ENCODE measurements at places on chromosomes 5 and 9.
A peak's percentile ranks its signal among the peaks of the same experiment; 100 is the strongest.

DNA sequence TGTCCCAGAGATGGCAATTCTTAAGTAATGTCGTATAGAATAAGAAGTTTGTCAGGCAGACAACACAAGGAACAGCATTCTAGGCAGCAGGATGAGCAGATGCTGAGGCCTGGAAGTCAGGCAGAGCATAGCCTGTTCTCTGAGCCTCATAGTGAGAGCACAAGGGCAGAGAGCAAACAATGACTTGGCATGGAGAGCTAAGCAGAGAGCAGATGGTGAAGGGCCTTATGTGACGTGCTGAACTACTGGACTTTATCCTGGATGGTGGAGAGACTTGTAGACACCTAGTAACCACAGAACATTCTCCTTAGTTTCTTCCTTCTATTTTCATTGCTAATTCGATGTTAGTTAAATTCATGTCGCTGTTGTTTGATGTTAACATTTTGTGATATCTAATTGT lies 60.1 kb downstream of the KCTD16 start:
- peak; percentile 91 for DNase-seq

GRCh38 chr5:141654298-141654697 lies 3.1 kb upstream of the FCHSD1 start:
- no peak for DNase-seq

GRCh38 chr9:75930190-75930589 lies 39.7 kb downstream of the PCSK5 start:
- DNase-seq, result no peak

- no peak for DNase-seq
Measured at GRCh38 chr9:125913551-125913950, 166.4 kb downstream of the PBX3 start.

DNA sequence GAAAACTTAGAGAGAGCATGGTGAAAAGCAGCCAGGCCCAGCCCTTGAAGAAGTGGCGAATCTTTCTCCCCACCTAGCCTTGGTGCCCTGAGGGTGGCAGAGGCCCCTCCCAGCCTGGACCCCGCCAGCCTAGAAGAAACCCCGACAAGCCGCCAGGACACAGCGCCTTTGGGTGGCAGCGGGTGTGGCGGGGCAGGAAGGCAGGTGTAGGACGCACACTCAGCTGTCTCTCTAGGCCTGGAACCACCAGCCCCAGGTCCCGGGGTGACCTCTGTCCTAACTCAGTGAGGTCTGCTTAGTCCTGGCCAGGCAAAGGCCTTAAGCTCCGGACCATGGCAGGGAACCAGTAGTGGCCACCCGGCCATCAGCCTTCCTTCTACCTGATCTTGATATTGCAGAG lies 178.3 kb downstream of the BARX1 start:
- no peak for DNase-seq

GRCh38 chr9:27451207-27451797 lies 72.8 kb upstream of the IFNK start:
- no peak for DNase-seq

DNA sequence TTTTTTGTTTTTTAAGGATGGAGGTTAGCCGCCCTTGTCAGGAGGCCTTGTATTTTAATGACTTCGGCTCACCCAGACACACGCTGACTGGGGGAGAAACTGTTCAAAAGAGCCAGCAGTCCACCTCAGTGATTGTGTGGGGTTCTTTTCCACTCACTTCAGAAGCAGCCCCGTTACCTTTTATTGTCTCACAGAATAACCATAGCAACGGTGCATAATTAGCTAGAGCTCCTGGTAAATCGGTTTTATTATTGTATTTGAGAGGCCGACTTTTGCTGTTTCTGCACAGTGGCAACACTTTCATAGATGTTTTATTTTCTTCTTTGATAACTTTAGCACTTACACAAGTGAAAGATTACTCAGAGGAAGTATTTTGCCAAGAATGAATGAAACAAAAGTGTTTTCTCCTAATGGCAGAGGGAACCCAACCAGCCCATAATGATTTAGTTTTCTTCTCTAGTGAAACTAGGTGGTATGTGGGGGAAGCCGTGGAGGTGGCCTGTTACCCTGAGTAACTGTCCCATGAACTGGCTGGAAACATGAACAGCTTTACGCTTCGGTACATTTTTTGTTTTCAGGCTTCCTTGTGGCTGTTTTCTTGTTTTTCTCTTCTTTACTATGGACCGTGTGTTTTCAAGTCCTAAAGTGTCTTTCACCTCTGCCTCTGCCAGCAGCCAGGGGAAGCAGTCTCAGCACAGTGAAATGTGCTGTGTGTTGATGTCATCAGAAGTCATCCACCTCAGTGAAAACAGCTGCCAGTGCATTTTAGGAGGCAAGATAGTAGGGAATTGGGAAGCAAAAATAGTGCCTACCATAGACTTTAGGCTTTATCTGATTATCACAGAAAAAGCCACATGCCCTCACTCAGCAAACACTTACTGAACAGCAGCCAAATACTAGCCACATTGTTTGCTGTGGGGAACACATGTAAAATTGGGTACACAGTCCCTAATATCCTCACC lies 414.7 kb downstream of the KDM4C start:
- no peak for DNase-seq

DNA sequence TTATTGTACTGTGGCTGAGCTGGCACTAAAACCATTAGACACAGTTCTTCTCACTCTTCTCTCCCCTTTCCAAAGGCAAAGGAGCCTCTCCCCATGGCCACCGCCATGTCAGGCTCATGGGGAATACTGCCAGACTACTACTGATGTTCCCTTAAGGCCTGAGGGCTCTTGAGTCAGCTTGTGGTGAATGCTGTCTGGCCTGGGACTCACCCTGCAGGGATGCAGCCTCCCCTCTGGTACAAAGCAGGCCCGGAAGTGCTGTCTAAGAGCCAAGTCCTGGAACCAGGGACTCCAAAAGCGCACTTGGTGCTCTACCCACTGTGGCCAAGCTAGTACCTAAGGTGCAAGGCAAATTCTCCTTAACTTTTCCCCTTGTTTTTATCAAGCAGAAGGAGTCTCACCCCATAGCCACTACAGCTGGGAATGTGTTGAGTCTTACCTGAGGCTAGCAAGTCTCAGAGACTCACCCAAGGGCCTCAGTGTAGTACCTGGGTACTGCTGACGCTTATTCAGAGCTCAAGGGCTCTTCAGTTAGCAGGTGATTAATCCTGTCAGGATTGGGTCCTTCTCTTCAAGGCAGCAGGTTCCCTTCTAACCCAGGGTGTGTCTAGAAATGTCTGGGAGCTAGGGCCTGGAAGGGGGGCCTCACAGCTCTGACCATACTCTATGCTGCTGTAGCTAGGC lies 33.2 kb upstream of the C5orf46 start:
- no peak for DNase-seq

GRCh38 chr5:15526413-15526812 lies 26.4 kb downstream of the FBXL7 start:
- DNase-seq, result no peak

- DNase-seq, result no peak
Measured at GRCh38 chr9:121954477-121955140, 138.5 kb downstream of the TTLL11 start.

DNA sequence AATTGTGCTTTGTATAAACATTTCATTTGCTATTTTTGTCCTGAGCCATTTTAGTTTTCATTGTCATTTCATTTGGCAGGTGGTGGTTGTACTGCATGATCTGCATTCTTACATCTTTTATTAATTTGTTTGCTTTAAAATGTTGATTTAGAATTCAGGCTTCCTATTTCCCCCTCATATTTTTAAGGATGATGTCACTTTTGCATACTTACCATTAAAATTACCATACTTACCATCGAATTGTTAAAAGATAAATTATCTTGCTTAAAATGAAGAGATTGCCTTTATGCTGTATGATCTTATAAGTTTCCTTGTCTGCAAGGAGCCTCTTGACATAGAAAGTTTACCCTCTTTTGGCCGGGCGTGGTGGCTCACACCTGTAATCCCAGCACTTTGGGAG lies 31.1 kb downstream of the DIMT1 start:
- DNase-seq, result no peak

- DNase-seq, result no peak
Measured at GRCh38 chr9:18061856-18062255, 412.1 kb upstream of the ADAMTSL1 start.

- DNase-seq, result no peak
Measured at GRCh38 chr5:15880201-15880600, 299.4 kb downstream of the MARCHF11 start.

- no peak for DNase-seq
Measured at GRCh38 chr5:126456217-126456820, 33.1 kb downstream of the GRAMD2B start.

DNA sequence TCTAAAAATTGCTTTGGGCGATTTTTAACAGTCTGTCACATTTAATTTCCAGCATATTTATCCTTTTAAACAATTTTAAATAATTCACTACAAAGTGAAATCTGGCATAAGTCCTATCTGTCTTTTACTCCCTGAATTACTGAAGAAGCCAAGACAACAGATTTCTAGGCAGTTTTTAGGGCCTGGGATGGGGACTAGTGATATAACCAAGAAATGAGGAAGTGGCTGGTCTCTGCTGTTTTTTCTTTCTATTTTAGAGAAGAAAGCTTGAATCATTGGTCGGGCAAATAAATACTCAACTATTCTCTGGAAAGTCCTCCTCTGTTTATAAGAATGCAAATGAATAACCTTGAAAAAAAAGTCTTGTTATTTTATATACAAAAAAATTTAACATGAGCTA lies 79.7 kb upstream of the SSBP2 start:
- no peak for DNase-seq

- no peak for DNase-seq
Measured at GRCh38 chr9:36142510-36143244, 6.1 kb downstream of the GLIPR2 start.

DNA sequence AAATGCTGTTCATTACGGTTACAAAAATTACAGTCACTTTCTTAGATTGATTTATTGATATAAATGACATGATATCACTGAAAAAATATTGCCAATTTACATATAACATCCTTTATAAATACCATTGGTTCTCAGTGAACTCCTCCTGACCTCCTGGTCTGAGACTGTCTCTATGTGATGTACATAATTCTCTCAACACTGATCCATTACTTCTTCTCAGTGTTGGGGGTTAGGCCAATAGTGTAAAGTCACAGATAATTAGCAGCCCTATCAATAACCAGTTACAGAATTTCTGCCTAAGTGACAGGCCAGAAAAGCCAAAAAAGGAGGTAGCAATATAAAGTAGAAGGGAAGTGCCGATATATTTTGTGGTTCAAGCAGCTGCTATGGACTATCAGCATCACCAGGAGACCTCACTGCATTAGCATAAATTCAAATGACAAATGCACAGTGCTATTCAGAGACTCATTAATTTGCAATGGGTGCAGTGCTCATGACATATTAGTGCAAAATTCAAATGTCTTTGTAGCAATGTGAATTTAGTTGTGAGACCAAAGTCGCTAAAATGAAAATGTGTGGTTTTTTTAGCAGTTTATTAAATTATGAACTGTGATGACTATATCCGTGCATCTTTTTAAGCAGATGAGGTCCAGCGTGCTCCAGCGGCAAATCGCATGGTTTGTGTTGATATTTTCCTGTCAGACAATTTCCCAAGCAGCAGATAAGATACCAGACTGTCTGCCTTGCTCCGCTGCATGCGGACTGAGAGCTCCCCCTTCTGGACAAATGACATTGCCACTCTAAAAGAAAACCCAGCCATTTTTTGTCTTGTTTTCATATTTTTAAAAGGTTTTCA lies 144.6 kb downstream of the CETN3 start:
- peak; percentile 58 for DNase-seq

DNA sequence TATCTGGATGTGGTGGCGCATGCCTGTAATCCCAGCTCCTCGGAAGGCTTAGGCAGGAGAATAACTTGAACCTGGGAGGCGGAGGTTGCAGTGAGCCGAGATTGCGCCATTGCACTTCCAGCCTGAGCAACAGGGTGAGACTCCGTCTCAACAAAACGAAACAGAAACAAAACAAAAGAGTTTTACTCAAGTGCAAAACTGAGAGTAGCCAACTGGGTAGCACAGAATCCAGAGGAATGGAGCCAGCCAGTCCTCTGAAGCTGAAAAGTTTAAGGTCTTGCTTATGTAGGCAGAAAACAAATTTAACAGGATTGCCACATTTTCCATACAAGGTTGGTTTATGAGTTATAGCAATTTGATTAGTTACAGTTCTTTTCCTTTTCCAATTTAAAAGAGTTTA lies 32.0 kb downstream of the SPIN1 start:
- DNase-seq, result no peak

DNA sequence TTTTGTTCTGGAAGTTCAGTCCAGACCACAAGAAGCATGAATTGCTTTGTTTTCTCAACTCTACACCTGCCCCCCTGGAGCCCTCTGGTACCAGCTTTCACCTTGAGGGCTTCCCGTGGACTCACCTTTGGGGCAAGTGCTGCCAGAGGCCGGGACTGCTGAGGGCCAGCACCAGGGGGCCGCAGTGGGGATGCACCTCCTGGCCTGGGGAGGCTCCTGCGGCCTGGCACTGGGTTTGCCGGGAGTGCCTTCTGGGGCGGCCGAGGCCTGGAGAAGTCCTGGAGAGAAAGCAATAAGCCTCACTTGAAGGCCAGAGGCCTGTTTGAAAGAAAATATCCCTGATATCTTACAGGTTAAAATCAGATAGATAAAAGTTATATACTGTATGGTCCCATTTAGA lies 21.7 kb downstream of the NIPAL4 start:
- no peak for DNase-seq

GRCh38 chr5:163489055-163489744 lies 16.2 kb upstream of the MAT2B start:
- DNase-seq, result no peak

- no peak for DNase-seq
Measured at GRCh38 chr9:643966-644365, 197.5 kb upstream of the DMRT1 start.

- DNase-seq, result no peak
Measured at GRCh38 chr9:35042081-35042604, 30.3 kb downstream of the VCP start.

All from SHP77 (cell line).